ENCODE measurements at places on chromosomes 16 and 17.

DNA sequence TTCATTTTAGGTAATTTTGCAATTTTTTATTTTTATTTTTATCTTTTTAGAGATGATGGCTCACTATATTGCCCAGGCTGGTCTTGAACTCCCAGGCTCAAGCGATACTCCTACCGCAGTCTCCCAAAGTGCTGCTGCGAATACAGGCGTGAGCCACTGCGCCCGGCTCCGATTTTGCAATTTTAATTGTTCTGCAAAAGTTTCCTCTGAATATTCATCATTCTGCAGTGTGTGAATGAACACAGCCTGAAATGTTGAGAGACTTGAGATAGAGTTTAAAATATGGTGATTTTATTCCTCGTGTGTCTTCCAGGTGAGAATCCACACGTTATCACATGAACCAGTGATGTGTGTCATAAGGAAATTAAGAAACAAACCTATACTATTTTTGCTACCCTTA, 75.8 kb downstream of the KCNJ12 start:
- no peak for DNase-seq

- peak; percentile 49 for DNase-seq
These were observed at the start of gene RNF213 for GRCh38 chr17:80260791-80261158. Gene RNF213, plus strand, starts transcription at chr17:80260852. Its CDS starts 2,830 bp downstream, at chr17:80263682.

- DNase-seq, result no peak
These were observed 1.8 kb downstream of the SLC12A4 start for GRCh38 chr16:67966549-67967182.

DNA sequence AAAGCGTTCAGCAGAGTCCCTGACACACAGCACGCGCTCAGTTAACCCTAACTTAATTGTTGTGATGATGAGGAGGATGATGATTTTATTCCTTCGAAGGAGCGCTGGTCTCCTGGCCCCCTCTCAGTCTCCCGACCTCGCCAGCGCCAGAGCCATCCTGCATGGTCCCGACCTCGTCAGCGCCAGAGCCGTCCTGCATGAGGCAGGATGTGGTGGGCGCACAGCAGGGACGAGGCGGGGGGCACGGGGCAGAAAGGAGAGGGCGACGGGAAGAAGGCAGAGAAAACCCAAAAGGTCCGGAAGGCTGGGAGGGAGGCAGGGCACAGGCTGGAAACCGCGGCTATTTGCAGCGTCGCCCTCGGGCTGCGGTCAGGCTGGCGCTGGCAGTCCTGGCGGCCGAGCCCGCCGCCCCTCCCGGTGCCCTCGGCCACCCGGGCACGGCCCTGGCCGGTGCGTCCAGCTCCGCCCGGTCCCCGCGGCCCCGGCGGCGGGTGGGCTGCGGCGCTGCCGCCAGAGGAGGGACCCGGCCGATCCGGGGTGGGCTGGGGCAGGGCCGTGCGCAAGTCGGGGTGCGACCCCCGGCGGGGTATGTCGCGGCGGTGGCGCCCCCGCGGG, 3.0 kb upstream of the TAC4 start:
- no peak for DNase-seq

- DNase-seq, result no peak
These were observed 3.8 kb downstream of the SLC46A1 start for GRCh38 chr17:28402224-28402630.

DNA sequence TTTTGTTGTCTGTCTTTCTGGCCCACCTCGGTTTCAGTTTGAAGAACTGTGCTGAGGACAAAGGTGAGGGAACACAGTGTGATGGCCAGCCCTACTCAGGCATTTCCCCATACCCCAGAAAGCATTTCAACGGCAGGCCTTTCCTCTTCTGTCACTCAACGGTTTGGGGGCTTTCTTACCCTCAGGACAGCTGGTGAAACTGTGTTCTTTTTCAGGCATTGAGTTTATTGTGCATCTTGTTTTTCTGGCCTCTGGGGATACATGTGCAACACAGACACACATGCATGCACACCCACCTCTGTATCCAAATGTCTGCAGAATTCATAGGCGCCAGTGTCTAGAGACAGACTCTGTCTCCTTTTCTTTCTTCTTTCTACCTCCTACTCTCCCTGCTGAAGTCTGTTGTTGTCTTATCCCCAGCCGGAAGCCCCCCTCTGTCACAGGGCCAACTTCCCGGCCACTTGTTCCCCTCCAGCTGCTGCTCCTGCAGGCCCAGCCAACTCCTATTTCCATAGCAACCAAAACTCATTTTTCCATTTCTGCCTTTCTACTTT, 17.0 kb downstream of the CHD9 start:
- no peak for DNase-seq

DNA sequence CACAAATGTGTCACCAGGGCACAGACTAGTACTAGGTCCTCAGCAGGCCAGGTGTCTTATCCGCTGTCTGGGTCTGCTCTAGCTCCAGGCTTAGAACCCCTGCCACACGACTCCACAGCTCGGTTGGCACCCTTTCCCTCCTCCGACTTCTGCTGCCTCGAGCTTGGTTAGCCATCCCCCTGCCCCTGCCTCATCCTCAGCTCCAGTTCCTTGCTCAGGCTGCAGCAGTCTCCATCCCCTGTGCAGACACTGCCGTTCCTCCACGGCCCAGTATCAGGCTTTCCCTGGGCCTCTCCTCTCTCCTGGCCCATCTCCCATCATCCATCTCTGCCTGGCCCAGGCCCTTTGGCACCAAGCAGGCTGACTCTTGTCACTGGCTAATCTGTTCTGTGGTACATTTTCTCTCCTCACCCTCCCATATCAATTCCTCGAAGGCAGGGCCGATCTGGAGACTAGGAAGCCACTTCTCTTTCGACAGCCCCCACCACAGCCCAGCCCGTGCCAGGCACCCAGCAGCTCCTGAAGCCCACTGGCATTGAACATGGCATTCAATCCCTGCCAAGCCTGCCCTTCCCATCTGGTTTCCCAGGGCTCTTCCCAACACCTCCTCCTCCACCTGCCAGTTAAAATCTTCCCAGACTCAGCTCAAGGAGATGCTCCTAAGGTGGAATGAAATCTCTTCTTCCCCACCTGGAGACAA, 1.4 kb upstream of the GRN start:
- no peak for DNase-seq

GRCh38 chr16:84459941-84460405, 44.5 kb downstream of the MEAK7 start:
- DNase-seq, result no peak

DNA sequence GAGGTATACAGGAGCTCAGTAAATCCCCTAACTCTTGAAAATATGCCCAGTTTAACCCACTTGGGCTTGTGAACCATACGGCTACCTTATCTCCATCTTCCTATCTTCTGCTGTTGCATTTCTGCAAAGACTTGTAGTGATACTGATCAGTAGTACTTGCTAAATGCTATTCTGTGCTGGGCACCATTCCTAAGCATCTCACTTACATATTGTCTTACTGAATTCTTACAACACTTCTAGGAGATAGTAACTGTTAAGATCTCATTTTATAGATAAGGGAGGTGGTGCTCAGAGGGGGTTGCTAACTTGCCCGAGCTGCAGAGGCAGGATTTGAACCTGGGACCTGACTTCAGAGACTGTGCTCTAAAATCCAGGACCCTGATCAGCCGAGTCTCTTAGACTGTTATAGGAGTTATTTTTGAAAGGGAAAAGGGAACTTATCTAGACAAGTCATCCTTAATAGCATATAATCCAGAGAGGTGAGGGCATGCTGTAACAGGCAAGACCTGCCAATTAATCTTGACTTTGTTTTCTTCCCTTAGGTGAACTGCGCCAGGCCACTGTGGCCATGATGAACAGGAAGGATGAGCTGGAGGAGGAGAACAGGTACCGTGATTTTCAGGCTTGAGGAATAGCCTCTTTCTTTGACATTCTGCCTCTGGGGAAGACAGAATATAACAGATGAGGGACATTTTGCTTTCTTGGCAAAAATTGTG, 149.7 kb downstream of the SNX29 start:
- no peak for DNase-seq

DNA sequence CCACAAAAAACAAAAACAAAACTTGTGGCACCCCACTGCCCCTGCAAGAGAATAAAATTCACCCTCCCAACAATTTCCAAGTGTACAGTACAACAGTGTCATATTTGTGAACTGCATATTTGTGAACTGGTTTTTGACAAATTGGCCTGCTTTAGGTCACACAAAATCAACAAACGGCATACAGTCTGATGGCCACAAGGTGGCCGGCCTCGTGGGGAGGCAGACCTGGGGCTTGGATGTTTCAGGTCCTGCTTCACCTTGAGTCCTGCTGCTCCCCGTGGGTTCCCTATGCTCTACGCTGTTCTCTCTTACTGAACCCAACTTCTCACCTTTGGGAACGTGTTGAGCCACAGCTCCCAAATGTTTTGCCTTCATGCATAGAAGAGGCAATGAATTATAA, 102.2 kb downstream of the CDK5R1 start:
- DNase-seq, result no peak

- DNase-seq, result no peak
These were observed 102.6 kb upstream of the ZNF750 start for GRCh38 chr17:82942166-82943130.

- DNase-seq, result no peak
These were observed 39.8 kb upstream of the KDM6B start for GRCh38 chr17:7794075-7794663.

GRCh38 chr16:82460766-82461165, 166.0 kb upstream of the CDH13 start:
- no peak for DNase-seq

DNA sequence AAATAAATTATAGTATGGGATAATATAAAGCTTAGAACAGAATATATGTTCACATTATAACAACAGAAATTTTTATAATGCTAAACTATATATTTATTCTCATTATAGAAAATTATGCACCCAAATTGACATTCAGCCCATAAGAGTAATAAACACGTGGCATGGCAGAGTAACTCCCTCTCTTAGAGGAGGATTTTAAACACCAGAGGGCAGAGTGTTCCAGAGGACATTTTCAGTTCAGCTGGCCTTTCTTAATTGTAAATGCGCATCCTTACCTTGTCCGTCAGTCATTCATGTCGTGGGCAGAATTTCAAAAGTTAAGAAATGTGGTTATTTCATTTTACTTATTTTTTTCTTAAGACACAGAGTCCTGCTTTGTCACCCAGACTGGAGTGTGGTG, 147.1 kb downstream of the TANC2 start:
- peak; percentile 14 for DNase-seq

DNA sequence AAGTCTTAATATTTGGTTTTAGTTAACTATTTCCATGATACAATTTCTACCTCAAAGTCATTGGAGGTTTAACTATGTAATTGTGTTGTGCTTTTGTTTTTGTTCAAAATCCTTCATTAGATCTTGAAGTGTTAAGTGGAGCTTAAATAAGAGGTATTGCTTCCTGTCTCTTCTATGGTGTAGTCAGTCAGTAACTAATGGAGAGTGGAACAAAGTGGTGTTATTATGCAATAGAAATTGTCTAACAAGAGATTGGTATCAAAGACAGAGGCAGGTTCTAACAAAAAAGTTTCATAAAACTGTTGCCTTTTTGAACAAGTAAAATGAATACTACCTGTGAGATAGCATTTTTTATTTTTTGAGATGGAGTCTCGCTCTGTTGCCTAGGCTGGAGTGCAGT, 45.2 kb downstream of the GRB7 start:
- DNase-seq, result no peak

DNA sequence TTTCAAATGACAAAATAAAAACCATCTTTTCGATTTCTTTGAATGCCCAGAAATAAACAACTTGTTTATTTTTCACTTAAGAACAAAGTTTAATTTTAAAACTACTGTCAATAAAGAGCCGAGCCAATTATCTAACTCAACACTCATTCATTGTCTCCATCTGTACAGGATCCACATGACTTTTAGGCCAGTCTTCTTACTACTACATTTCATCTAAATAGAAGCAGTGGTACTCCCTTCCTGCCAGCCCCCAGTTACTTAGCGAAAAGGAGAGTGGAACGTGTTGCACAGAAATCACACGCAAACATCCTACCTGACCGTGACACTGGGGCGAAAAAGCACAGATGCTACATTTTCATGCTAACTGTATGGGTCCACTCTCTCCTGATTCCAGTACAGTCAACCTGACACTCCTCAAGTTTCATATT, 1.2 kb downstream of the GNA13 start:
- DNase-seq, result no peak

GRCh38 chr17:80758481-80759376, 214.1 kb downstream of the RPTOR start:
- no peak for DNase-seq

DNA sequence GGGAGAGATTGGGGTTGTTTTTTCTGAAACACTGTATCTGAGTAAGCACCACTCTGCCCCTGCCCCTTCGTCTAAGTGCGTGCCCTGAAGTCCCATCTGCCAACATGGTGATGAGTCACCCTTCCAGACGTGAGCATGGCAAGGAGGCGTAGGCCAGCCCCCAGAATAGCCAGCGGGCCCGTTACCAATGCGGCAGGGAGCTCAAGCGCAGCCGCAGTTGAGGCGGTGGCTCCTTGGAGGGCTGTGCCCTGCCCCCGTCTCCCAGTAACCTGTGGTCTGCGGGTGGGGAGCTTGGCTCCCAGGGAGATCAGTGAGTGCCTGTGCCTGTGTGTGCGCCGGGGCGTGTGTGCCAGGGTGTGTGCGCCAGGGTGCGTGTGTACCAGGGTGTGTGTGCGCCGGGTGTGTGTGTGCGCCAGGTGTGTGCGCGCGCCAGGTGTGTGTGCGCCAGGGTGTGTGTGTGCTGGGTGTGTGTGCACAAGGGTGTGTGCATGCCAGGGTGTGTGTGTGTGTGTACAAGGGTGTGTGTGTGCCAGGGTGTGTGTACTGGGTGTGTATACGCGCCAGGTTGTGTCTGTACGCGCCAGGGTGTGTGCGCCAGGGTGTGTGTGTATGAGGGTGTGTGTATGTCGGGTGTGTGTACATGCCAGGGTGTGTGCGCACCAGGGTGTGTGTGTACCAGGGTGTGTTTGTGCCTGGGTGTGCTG, 98.6 kb upstream of the CHMP6 start:
- no peak for DNase-seq

DNA sequence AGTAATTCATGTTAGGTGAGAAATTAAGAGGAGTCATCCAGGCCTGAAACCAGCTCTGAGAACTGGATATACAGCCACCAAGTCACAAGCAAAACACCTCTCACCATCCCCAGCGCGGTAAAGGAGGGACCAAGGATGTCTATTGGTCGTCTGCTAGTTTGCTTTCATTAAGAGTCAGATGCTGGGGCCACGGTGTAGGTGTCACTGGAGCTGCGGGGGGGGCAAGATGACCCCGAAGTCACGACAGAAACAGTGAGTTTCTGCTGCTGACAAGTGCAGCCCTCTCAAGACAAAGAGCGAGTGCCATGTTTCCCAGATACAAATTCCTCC, 790 bp downstream of the NCBP3 start:
- no peak for DNase-seq

GRCh38 chr17:64497565-64498035, 746 bp upstream of the POLG2 start:
- DNase-seq, result no peak

GRCh38 chr17:65008882-65009281, 47.7 kb downstream of the GNA13 start:
- DNase-seq, result no peak

GRCh38 chr17:55546991-55547664, 35.9 kb upstream of the SMIM36 start:
- DNase-seq, result no peak

GRCh38 chr17:44308320-44308818, at the start of gene RUNDC3A:
Gene RUNDC3A, plus strand, starts transcription at chr17:44308601. Its CDS starts 232 bp downstream, at chr17:44308833.
- peak; percentile 96 for DNase-seq

Data from SK-N-DZ (cell line).